ENCODE measurements at places on chromosomes 12 and 14.
A peak's percentile ranks its signal among the peaks of the same experiment; 100 is the strongest.

DNA sequence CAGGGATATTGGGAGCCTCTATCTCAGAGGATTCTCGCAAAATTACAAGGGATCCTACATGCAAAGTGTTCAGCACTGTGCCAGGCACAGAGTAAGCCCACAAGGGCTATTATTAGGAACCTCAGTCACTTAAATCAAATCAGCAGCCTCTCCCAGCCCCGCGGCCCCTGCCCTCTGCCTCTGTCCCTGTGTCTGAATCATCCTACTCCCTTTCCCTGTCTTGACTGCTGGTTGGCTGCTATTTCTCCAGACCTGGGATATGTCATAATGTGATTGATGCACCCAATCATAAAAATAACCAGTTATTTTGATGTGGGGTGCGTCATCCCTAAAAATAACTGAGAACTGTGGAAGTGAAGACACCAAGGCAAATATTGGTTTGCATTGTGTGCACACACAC is 176.3 kb downstream of the KSR2 start:
- DNase-seq: no peak

DNA sequence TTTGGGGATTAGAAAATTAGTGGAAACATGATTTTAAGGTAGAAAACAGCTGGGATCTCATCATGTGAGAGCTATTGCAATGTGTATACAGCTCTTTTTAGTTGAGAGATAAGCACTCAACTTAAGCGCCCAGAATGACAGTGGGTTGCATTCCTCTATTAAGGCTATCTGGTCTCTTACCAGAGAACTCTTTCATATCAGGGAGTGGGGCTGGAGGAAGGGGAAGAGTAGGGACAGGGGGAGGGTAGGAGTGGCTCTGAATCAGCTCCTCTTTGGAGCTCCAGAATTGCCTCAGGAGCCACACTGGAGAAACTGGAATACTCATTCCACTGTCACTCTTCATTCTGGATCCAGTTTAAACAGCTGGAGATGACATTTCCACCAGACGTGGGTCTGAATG is 9.2 kb upstream of the PLEKHG3 start:
- no peak for DNase-seq

- DNase-seq: peak; percentile 35
Measured at GRCh38 chr12:110742096-110742717, 484 bp downstream of the PPP1CC start.

DNA sequence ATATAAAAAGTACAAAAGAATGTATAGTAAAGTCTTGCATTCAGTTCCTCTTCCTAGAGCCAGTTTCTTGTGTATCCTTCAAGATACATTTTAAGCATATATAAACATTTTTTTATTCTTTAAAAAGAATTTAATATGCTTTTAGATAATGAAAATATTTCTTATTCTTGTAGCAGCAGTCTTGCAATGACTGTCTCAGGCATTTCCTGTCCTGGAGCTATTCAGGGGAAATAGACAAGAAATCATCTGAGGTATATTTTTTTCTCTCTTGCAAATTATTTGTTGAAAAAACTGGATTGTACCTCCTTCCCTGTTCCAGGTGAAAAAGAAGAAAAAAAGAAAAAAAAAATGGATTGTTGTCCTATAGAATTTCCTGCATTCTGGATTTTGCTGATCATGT is 17.0 kb upstream of the ERBB3 start:
- DNase-seq: no peak

DNA sequence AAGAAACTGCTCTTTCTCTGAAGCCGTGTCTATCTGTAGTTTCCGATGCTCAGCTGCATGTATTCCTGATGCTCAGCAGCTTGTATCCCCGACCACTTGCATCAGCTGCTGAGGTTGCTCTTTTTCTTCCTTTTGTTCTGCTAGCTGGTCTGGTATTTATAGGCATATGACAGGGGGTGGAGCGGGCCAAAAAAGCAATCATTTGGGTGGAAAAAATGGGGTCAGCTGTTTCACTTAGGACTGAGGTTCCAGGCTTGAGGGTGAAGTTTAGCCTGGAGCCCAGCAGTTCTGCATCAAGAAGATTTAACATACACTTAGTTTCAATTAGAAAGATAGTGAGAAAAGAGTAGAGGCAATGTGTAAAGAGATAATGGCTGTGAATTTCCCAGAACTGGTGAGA is 23.6 kb upstream of the AMN1 start:
- DNase-seq: no peak

- DNase-seq: no peak
Measured at GRCh38 chr12:112568641-112569040, 149.9 kb downstream of the PTPN11 start.

GRCh38 chr12:1872001-1872400 is 46.5 kb downstream of the CACNA2D4 start:
- DNase-seq: no peak

DNA sequence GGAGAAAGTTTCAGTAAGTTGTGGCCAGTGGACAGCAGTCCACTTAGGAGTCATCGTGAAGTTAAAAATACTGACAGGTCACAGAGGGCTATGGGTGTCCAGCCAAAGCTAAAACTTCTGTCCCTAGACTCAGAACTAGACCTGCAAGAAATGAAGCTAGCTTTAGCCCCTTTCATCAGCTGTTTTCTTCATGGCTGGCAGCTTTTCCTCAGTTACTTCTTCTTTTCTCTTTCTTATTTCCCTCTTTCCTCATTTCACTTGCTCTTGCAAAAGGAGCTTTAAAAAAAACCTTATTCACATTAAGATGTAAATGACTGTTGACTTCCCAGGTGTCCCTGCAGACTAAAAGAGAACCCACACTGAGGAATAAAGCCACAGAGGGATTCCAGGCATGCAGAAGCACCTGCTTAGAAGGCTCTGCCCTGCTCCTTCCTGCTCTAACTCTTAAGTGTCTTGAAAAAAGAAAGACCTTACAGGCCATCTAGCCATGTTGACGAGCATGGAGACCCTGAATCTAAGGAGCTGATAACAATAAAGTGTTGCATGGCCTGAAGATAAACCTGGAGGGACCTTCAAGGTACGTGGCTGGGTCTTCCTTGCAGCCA is 69.7 kb upstream of the CCND2 start:
- no peak for DNase-seq

- no peak for DNase-seq
Measured at GRCh38 chr12:97216848-97217247, 245.8 kb upstream of the RMST start.

GRCh38 chr14:95440951-95441350 is 75.5 kb downstream of the SYNE3 start:
- no peak for DNase-seq

DNA sequence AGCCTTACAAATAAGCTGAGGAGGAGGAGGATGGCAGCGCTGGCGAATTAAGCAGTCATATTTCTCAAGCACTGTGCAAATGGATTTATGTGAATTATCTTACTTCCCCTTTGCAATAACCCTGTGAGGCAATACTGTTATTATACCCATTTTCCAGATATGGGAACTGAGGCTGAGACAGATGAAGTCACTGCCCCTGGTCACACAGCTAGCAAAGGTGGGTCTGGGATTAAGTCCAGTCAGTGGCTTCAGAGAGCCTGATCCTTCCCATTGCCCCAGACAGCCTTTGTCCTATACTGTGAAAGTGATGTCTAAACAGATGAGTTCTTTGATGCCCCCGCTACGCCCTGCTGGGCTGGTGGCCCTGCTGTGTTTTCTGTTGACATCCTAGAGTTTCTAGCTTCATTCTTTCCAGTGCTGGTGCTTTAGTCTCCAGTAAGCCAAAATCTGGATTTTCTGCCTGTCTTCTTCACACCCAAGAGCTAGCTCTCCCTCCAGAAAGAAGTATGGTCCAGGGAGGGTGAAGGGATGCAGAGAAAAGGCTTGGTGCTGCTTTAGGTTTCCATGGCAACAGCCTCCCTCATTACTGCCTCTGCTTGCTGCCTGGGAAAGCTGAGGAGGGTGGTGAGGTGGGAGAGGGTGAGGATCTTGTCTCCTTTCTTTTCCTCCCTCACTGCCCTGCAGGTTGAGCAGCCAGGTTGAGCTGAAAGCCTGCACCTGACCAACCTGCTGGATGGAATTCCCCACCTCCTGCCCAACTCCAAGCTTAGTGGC is 30.7 kb downstream of the TMEM63C start:
- DNase-seq: no peak

GRCh38 chr12:90004319-90005074 is 295.9 kb upstream of the ATP2B1 start:
- DNase-seq: no peak

- DNase-seq: no peak
Measured at GRCh38 chr14:64421166-64421565, 33.0 kb downstream of the MTHFD1 start.

DNA sequence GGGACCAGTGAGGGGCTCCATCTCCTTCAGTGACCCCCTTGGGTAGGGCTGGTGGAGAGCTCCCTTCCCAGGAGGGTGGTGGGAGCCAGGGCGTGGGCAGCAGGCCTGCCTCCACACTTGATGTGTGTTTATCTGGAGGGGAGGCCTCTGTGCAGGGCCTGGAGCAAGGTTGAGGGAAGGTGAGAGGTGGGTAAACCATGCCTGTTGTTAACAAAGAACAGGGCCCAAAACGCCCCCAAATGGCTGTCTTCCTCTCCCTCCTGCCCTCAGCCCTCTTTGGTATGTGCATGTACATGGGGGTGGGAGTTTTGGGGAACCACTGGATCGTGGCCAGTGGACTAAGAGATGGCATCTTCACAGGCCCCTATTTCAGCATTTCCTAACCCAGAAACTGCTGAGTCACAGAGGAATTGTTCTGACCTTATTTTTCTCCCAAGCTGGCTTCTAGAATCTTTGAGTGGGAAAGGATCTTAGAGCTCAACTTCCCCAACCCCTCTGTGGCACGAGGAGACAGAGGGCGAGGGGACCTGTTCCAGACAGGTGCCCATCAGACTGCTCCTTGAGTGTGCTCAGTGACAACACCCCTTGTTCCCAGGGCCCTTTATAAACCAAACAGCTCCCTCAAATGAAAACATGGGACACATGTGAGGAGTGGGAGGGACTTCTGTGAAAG is 3.6 kb downstream of the SLC48A1 start:
- no peak for DNase-seq

GRCh38 chr14:92951912-92952471 is 29.0 kb downstream of the CHGA start:
- DNase-seq: peak; percentile 86

GRCh38 chr12:106333756-106334155 is 23.8 kb upstream of the POLR3B start:
- DNase-seq: no peak

DNA sequence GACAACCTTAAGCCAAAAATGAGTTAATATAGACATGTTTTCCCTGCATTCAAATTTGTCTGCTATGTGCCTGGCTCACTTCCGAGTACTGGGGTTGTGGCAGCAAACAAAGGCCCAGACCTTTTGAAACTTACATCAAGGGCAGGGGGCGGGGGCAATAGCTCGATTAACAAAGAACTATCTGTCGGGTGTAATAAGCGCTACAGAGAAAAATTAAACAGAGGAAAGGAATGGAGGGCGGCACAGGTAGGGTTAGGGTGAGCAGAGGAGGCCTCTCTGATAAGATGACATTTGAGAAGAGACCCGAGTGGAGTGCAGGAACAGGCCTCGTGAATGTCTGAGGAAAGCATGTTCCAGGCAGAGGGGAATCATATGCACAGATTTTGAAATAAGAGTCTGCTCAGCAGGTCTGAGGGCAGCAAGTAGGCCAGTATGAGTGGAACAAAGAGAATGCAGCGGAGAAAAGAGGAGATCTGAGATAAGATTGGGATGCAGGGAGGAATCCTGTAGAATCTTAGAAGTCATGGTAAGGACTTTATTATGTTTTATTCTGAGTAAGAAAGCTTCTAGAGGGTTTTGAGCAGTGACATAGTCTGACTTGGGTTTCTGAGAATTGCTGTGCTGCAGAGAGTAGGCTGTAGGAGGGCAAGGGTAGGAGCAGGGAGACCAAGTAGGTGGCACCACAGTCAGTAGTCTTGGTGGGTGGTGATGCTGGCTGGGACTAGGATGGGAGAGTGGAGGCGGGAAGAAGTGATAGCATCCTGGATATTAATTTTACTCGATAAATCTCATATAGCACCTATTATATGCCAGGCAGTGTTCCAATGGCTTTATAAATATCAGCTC is 52.6 kb downstream of the BICDL1 start:
- no peak for DNase-seq

DNA sequence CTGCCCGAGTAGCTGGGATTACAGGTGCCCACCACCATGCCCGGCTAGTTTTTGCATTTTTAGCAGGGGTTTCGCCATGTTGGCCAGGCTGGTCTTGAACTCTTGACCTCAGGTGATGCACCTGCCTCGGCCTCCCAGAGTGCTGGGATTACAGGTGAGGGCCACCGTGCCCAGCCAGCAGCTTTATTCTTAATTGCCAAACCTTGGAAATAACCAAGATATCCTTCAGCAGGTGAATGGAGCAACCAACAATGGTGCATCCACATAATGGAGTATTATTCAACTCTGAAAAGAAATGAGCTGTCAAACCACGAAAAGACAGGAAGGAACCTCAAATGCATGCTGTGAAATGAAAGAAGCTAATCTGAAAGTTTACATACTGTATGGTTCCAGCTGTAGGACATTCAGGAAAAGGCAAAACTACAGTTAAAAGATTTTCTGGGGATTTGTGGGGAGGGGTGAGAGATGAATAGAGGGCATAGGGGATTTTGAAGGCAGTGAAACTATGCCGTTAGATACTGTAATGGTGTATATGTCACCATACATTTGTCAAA is 118.8 kb upstream of the CCND2 start:
- DNase-seq: no peak

DNA sequence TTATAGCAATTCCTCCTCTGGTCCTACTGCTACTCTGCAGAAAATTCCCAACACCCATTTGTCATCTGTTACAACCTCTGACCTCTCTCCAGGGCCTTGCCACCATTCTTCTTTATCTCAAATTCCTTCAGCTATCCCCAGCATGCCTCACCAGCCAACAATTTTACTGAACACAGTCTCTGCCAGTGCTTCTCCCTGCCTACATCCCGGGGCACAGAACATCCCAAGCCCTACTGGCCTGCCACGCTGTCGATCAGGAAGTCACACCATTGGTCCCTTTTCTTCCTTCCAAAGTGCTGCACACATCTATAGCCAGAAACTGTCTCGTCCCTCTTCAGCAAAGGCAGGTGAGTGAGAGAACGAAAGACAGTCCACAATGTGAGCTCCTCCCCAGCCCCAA is 122.1 kb downstream of the TTLL5 start:
- DNase-seq: no peak

- DNase-seq: no peak
Measured at GRCh38 chr14:23249824-23250223, 12.1 kb downstream of the RNF212B start.

DNA sequence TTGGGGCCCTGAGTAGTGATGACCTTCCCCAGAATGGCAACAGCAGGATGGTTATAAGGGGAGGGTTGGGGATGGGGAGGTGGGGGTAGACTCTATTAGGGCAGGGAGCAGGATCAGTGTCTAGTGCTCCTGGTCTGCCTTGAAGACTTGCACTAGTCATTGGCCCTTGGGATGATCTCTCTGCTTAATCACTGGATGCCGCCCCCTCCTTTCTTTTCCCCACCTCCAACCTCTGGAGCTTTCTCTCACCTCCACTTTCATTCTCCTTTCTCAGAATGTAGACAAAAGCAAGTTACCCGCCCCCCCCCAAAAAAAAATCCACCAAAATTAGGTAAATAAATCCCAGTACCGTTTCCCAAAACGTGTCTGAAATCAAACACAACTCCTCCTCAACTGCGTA is 2.8 kb upstream of the KCNK10 start:
- DNase-seq: no peak

GRCh38 chr14:35254736-35255135 is 37.4 kb upstream of the PSMA6 start:
- DNase-seq: no peak

- DNase-seq: no peak
Measured at GRCh38 chr12:13595536-13596443, 385.6 kb downstream of the GRIN2B start.

Data from dorsolateral prefrontal cortex (tissue), 122 donors.